Mucosa of gallbladder (tissue), 1 donor: ENCODE measurements at places on chromosomes 1 and 21. TPM values are rescaled to one million over a fixed set of nuclear protein-coding genes. Genes with fewer than 3 reads are reported as not detected.

DNA sequence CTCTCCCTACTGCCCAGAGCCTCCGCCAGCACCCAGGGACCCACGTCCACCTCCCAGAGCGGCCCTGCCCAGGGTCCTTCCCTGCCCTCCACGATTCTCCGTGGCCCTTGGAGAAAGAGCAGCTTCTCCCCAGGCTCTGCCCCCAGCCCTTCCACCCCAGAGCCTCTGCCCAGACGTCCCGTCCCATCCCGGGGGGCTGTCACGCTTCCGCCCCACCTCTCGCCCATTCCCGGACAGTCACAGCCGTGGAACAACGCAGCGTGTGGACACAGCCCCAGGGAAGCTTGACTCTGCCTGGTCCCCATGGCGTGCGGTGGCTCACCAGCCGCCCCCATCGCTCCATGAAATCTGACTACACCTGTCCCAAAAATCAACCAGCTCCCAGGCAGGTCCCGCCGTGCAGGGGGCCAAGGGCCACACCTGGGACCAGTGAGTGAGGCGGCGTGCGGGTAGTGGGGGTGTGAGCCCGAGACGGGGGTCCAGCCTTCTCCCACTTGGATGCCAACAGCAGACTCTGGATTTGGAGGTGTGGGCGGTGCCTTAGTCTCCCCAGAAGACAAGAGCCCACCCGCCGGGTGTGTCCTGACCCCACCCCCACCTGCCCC, 12.5 kb upstream of the TTLL10 start:
- DNase-seq = no peak

- DNase-seq = no peak
Observed at GRCh38 chr1:182527680-182528079, 61.4 kb downstream of the RNASEL start.

GRCh38 chr1:203353486-203353885, 2.6 kb upstream of the FMOD start:
- no peak for DNase-seq

DNA sequence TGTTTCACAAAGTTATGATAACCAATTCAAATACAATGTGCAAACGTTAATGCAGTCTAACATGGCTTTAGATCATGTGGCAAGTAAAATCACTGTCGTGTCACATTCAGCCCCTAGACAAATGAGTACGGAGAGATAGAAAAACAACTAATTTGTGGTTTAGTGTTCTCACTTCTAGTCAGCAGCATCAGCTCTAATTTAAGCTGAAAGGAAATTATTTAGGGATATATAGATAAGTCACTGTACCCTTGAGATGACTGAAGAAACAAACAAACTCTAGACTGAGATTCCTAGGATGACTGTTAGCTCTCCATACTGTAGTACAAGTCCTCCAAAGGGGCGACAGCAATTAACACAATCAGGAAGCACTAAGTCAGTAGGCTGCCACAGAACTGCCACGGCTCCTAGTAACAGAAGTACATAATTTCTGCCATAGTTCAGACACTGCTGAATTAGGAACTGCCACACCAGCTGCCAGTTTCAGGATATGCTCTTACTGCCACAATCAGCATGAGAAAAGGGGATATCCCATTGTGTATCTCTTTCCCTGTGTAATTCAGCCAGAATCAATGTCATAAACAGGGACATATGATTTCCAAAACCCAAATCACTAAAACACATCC, 150.4 kb upstream of the NEGR1 start:
- DNase-seq = no peak

GRCh38 chr1:237562242-237562823, 328.4 kb downstream of the ZP4 start:
- no peak for DNase-seq

GRCh38 chr1:78385744-78386462, 104.9 kb upstream of the PTGFR start:
- no peak for DNase-seq

DNA sequence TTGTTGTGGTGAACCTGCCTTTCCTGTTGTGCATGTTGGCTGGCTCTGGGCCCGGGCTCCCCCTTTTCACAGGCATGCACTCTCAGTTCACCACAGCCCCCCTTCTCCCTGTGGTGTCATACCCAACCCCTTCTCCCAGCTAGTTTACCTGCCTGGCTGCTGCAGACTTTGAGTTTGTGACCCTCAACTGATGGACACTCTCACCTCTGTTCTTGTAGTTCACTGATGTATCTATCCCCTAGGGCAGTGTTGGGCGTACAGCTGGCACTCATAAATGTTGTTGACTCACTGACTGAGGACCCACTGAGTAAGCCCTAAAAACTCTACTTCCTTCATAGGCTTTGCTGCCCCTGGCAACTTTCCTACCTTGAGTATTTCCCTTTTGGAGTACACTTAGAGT, 54.9 kb downstream of the WDR64 start:
- no peak for DNase-seq

GRCh38 chr1:26996024-26996423, 2.5 kb downstream of the TRNP1 start:
- DNase-seq = no peak

- DNase-seq = no peak
Observed at GRCh38 chr1:6392809-6393399, 663 bp downstream of the ACOT7 start.

- no peak for DNase-seq
Observed at GRCh38 chr1:43933386-43934100, at the start of gene ARTN. TSS of gene ARTN (plus strand) at chr1:43933801. CDS start at chr1:43935657, 1,856 bp downstream.

GRCh38 chr1:85580872-85581801, 576 bp downstream of the CCN1 start:
- peak; percentile 63 for DNase-seq

DNA sequence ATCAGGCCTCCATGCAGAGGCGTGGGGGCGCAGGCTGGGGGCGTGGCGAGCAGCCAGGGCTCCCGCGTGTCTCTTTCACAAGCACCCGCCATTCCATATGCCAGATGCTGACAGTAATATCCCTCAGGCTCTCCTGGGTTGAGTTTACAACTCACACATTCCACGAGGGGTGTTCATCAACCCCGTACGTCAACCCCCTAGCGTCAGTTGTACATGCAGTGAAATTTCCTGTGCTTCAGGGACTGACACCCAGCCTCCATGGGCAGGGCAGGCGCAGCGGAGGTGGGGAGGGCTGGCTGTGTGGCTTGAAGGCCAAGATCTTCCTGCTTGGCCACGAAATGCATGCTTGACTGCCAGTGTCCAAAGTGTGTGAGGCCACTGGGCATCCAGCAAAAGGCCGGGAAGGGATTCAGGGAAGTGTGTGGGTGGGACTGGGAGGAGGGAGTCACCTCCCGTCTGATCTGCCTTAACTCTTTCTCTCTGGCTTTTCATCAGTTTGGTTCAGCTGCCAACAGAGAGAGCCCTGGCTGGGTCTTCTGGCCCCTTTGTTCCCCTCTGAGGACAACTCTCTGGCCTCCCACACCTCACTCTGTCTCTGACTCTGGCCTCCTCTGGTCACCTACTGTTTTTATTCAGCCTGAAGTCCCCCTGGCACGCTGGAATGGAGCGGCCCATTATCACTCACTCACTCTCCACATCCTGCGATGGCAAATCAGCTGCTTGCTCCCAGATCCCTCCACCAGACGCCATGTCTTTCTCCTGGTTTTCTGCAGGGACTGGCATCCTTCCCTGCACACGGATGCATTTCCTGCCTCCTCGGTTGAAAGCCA, 33.8 kb downstream of the CLIC6 start:
- peak; percentile 15 for DNase-seq

GRCh38 chr1:48470481-48470855, 1.5 kb downstream of the SPATA6 start:
- peak; percentile 32 for DNase-seq

GRCh38 chr1:243465081-243465480, 209.2 kb downstream of the SDCCAG8 start:
- no peak for DNase-seq

- no peak for DNase-seq
Observed at GRCh38 chr1:220528679-220529501, 954 bp downstream of the MARK1 start.

- DNase-seq = no peak
Observed at GRCh38 chr1:43531906-43532584, 1.4 kb downstream of the PTPRF start.

DNA sequence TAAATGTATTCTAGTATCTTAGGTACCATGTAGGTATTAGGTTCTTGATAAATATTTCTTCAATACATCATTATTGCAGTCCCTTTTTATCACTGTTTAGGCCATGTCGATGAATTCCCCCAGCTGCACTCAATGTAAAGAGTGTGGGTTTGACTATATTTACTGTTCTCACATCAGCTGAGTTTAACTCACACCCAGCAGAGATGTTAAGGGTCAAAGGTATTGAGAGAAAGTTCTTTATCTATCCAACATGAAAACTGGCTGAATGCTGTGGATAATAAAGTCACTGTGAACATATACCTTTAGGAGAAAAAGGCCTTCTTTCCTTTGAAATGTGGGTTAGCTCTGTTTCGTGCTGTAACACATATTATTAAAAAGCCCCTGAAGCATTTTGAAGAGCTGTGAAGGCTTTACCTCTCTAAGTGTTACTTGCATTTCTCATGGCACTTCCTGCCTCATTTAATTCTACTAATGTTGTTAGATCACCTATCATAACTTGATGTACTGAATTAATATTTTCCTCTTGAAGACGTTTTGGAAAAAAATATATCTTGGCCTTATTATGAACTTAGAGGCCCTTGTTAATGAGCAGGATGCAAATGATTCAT, 19.1 kb upstream of the LYST start:
- no peak for DNase-seq

DNA sequence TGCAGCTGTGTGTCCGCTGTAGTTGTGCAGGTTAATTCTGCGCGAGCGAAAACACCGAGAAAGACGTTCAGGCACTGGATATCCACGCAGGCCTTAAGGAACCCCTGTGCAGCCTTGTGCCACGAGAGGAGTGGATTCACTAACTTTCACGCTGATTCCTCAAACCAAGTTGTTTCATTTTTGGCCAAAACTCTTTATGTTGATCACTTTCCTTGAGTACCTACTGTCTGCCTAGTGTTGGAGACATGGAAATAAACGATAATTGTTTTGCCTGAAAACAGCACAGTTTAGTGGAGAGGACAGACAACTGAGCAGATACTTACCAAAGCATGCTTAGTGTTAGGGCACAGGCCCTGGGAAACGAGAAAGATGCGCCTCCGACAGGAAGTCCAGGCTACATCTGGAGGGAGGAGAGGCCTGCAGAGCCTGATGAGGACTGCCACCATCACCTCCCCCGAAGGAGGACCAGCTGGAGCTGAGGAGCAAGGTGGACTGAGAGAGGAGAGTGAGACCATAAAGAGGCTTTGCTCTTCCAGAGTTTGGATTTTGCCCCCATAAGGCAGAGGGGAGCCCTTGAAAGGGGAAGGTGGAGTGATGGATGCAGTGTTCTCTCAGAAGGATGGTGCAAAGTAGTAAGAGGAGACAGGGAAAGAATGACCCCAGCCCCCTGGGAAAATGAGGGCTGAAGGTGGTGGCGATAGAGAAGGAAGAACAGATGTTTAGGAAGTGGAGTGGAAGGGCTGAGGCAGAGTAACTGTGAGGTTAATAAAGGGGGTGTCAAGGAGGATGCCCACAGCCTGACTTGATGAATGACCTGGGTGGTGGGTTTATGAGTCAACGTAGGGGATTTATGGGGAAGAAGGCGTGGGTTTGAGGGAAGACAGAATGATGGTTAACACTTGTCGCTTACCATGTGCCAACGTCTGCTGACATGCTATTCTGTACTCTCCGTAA, 956 bp upstream of the SCAF4 start:
- no peak for DNase-seq

GRCh38 chr1:15459771-15460707, 3.5 kb downstream of the CELA2A start:
- DNase-seq = no peak

DNA sequence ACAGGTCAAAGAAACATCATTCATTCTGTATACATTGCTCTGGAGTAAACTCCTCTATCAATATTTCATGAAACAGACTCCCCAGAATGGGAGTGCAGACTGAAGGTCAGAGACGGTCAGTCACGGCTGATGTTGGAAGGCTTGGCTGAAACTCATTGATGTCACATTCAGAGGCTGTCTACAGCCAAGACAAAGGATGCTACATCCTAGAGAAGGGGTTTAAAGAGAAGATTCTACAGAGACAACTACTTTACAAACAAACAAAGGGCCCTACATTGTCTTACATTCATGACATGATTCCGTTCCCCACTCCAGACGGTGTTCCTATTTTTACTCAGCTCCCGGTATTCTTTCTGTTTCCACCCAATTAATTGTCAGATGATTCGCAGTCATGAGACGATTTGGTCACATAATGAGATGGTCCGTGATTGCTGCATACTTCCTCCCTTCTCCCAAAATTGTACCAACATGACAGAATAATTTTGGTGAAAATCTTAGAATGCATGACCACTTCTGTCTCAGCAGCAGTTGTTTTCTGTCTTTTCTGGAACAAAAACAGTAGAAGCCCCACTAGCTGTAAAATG, 73.8 kb upstream of the VAV3 start:
- DNase-seq = no peak

- DNase-seq = no peak
Observed at GRCh38 chr1:150973836-150974579, 627 bp downstream of the CERS2 start.

DNA sequence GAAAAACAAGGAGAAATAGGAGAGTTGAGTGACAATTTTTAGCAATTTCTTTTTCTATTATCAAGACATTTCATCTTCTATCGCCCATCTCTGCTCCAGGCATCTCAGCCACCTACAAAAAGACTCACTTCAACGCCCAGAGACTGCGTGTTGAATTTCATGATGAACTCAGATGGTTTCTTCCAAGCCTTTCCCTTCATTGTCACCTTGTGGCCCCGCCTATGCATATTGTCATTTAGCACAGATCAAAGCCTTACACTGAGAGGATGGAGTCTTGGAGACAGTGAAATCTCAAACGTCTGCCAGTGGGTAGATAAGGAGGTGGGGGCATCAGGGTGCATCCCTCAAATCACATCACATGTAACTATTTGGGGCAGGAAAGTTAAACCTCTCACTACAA, 319.4 kb downstream of the SIPA1L2 start:
- no peak for DNase-seq

DNA sequence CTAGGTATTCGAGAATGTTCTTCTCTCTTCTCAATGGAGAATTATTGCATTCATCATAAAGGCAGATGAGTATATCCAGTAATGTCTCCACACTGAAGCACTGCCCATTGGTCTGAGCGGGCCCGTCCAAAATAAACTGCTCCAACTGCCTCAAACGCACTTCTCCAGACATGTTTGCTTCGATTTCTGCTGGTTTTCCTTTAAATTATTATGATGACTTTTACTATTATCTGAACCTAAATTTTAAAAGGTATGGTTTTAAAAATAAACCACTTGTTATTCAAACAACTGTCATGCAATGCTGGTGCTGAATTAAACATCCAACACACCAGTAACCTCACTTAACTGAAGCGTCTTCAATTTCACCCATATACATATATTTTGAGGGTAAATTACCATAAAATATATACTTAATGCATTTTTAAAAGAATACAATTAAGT, 1.3 kb downstream of the CDC42BPA start:
- no peak for DNase-seq

GRCh38 chr1:174324939-174325338, 122.8 kb upstream of the GPR52 start:
- DNase-seq = no peak

- DNase-seq = no peak
Observed at GRCh38 chr1:79105500-79105899, 99.0 kb upstream of the ADGRL4 start.

Gene C4BPB
- 4.1 TPM for total RNA-seq

Gene C8B
- 1.9 TPM for total RNA-seq

Gene FCGR2B
- total RNA-seq = 19.4 TPM

Gene AMY1C
- total RNA-seq = not detected

Gene MAN1C1
- total RNA-seq = 18.4 TPM

Gene ADGRL4
- 9.3 TPM for total RNA-seq

Gene LRRIQ3
- total RNA-seq = 0.95 TPM

Gene OR2W3
- 0.66 TPM for total RNA-seq

Gene NECTIN4
- total RNA-seq = 20.3 TPM

Gene SDCCAG8
- 46.1 TPM for total RNA-seq

Gene KRTAP11-1
- 0.23 TPM for total RNA-seq
